ENCODE measurements at places on chromosomes 13 and 19. TPM values are rescaled to one million over a fixed set of nuclear protein-coding genes. Genes with fewer than 3 reads are reported as not detected.

- no peak overlapping the region for H3K4me3 ChIP-seq
- no peak for DNase-seq
- H3K36me3 ChIP-seq = no peaks in the 10 kb centered on the region
- no peaks in the 10 kb centered on the region for H3K4me1 ChIP-seq
Measured at GRCh38 chr13:67042556-67042955, 187.6 kb downstream of the PCDH9 start.

The OR7C1 gene
- total RNA-seq = not detected

GRCh38 chr13:57724486-57725272 is 93.1 kb downstream of the PCDH17 start:
- no peaks in the 10 kb centered on the region for H3K27me3 ChIP-seq
- H3K27ac ChIP-seq = no peak overlapping the region
- H3K4me1 ChIP-seq = no peaks in the 10 kb centered on the region
- H3K4me3 ChIP-seq = no peak overlapping the region

- H3K4me1 ChIP-seq = peaks cover 3% of the 10 kb centered on the region
- DNase-seq = no peak
- H3K27ac ChIP-seq = no peak within 1 kb of the TSS
- no peaks in the 10 kb centered on the region for H3K27me3 ChIP-seq
- H3K4me3 ChIP-seq = peak within 1 kb of the TSS; percentile 67
- no peaks in the 10 kb centered on the region for H3K36me3 ChIP-seq
Measured at GRCh38 chr13:52405767-52406494, at the start of gene THSD1. Gene THSD1, minus strand, starts transcription at chr13:52406172. Its CDS starts 3,572 bp downstream, at chr13:52402600.

The OLFM2 gene
- 0.96 TPM for total RNA-seq

The ZNF536 gene
- not detected for total RNA-seq

GRCh38 chr19:16497042-16497441 is 848 bp downstream of the C19orf44 start:
- H3K4me1 ChIP-seq = no peaks in the 10 kb centered on the region
- H3K36me3 ChIP-seq = peaks cover 8% of the 10 kb centered on the region
- peak overlapping the region; percentile 69 for H3K27ac ChIP-seq
- no peak for DNase-seq
- H3K27me3 ChIP-seq = no peaks in the 10 kb centered on the region
- H3K4me3 ChIP-seq = peak overlapping the region; percentile 82

The PLIN4 gene
- 15.1 TPM for total RNA-seq

DNA sequence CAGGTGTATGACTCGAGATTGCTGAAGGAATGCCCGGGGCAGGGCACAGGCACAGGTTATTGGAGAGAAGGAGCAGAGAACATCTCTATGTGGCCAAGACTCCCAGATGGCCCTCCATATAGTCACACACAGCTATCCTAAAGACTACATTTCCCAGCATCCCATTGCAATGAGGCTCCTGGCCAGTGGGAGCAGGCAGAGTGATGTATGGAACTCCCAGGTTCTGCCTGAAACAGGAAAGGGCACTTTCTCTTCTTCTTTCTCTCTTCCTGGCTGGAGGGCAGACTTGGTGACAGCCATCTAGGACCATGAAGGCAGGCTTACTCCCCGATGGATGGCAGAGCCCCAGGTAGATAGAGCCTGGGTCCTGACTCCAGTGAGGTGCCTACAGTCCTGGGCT is 13.5 kb downstream of the PPP1R13L start:
- H3K27me3 ChIP-seq = no peaks in the 10 kb centered on the region
- H3K36me3 ChIP-seq = peaks cover 20% of the 10 kb centered on the region
- H3K4me1 ChIP-seq = no peaks in the 10 kb centered on the region
- no peak for DNase-seq
- H3K27ac ChIP-seq = no peak overlapping the region

The RDH8 gene
- total RNA-seq = not detected

The ZNF610 gene
- total RNA-seq = not detected

GRCh38 chr19:7883796-7884570 is 4.3 kb upstream of the LRRC8E start:
- no peak overlapping the region for H3K27ac ChIP-seq
- H3K4me1 ChIP-seq = no peaks in the 10 kb centered on the region
- H3K27me3 ChIP-seq = peaks cover 3% of the 10 kb centered on the region
- H3K36me3 ChIP-seq = no peaks in the 10 kb centered on the region
- no peak for DNase-seq

The CD37 gene
- 15.6 TPM for total RNA-seq

The CDX2 gene
- not detected for total RNA-seq

- no peak overlapping the region for H3K27ac ChIP-seq
- H3K4me3 ChIP-seq = no peak overlapping the region
- H3K27me3 ChIP-seq = no peaks in the 10 kb centered on the region
- no peak for DNase-seq
- no peaks in the 10 kb centered on the region for H3K36me3 ChIP-seq
Measured at GRCh38 chr13:52353193-52353592, 52.8 kb downstream of the THSD1 start.

- H3K36me3 ChIP-seq = no peaks in the 10 kb centered on the region
- no peak overlapping the region for H3K27ac ChIP-seq
- no peaks in the 10 kb centered on the region for H3K27me3 ChIP-seq
Measured at GRCh38 chr19:10855879-10856522, 7.8 kb downstream of the C19orf38 start.

DNA sequence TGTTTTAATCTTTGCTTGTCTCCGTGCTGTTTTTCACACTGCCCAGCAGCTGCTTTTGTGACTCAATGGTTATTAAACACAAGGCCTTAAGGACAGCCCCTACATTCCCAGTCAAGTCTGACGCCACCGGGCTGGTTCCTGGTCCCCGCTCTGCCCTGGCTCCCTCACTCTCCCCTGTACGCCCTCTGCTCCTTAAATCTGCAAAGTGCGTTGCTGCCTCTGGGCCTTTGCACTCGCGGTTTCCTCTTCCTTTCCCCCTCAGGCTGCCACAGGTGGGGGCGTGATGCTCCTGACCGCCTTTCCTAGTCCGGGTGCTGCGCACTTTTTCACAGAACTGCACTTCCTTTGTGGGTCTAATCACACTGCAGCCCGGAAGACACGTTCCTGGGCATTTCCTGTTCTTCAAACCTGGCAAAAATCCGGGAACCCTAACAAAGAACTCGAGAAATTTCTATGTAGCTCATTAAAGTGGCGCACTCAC is 25.6 kb downstream of the NOSIP start:
- peak overlapping the region; percentile 23 for H3K27ac ChIP-seq
- peaks cover 44% of the 10 kb centered on the region for H3K36me3 ChIP-seq
- DNase-seq = no peak
- no peaks in the 10 kb centered on the region for H3K27me3 ChIP-seq

DNA sequence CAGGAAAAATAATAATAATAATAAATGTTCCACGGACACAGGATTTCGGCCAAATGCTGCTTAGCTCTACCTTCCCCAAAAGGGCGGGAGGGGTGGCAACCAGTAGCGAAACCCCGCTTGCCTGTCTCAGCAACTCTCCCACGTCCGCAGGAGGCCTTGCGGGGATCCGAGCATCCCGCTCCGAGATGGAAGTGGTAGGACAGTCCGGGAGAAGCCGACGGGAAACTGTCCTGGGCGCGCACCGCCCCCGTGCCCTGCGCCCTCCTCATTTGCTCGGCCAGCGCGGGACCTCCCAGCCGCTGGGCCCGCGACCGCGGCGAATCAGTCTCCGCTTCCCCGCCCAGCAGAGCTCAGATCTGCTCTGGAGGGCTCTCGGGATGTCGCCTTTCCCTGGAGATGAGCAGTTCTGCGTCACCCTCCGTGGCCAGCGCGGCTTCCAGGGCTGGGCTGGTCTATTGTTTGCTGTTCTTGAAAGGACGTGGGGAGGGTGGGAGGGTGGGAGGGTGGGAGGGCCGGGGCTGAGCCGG is 48.9 kb upstream of the PABPC3 start:
- no peaks in the 10 kb centered on the region for H3K4me1 ChIP-seq
- DNase-seq = no peak
- no peak overlapping the region for H3K27ac ChIP-seq
- no peaks in the 10 kb centered on the region for H3K27me3 ChIP-seq
